ENCODE measurements at places on chromosomes 11 and 22.

- no peak for DNase-seq
Observed at GRCh38 chr11:73795925-73796632, 8.4 kb downstream of the MRPL48 start.

- no peak for DNase-seq
Observed at GRCh38 chr22:21669026-21669425, 3.2 kb downstream of the PPIL2 start.

DNA sequence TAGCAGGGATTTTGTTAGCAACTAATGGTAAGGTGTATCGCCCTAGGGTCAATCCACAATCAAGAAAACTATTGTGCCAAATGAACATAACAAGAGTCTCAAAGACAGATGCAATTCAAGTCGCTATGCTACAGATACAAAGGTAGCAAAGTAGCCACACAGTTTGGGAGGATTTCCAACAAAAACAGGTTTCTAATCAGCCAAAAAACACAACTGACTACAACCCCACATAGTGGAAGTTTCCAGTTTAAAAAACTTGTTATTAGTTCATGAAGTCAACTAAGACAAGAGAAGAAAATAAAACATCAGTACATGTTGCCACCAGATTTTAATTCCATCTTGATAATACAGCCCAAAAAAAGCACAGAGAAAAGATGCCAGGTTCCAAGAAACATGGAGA, 38.0 kb downstream of the MYH9 start:
- DNase-seq: no peak

DNA sequence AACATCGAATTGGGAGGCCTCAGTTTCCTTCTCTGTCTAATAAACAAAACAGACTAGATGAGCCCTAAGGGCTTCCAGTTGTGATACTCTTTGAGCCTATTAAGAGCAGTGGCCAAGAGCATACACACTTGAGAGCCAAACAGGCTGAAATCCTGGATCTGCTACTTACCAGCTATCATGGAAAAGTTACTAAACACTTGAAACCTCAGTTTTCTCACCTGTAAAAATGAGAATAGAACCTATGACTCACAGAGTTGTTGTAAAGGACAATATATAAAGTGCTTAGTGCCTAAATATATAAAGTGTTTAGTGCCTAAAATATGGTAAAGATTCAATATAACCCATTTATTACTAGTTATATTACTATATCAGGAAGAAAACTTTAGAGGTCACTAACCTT, 23.7 kb upstream of the GDPD4 start:
- DNase-seq: no peak

DNA sequence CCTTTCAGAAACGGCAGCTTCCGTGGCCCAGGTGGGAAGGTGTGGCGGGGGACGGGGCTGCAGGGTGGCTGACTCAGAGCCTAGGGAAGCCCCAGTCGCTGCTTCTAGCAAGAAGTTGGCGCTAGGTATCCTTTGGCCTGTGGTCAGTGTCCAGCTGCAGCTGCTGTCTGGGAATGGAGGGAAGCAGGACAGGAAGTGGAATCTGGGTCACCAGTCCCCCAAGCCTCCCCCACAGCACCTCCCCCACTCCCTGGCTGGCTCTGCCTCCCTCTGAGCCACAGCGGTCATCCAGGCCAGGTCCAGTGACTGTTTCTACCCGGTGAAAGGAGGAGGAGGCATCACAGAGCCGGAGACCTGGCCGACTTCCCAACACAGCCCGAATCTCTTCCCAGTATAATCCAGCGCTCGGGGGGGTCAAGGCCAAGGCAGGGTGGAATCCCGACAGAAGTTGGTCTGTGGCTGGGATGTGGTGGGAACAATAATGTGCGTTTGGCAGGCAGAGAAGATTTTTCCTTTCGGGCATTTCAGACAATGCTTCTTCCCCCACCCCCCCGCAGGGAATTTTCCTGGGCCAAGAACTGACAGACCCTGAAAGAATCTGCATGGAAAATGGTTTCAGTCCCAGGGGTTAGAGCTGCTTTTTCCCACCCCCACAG, 45.1 kb downstream of the C11orf96 start:
- no peak for DNase-seq

DNA sequence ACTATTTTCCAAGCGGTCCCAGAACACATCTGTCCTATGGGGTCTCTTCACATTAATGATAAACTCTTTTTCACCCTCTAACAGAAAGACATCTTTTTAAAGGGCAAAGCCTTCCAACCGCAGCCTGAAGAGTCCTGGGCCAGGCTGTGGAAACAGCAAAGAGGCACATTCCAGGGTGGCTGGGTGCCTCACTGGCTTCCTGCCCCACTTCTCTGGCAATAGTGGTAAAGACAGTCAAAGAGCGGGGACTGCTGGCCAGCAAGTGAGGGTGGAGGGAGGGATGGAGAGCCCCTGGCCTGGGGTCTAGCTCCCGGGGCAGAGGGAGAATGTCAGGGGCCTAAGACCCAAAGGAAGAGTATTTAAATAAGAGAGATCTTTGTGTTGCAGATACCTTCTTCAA, 10.2 kb upstream of the CHST1 start:
- DNase-seq: no peak

DNA sequence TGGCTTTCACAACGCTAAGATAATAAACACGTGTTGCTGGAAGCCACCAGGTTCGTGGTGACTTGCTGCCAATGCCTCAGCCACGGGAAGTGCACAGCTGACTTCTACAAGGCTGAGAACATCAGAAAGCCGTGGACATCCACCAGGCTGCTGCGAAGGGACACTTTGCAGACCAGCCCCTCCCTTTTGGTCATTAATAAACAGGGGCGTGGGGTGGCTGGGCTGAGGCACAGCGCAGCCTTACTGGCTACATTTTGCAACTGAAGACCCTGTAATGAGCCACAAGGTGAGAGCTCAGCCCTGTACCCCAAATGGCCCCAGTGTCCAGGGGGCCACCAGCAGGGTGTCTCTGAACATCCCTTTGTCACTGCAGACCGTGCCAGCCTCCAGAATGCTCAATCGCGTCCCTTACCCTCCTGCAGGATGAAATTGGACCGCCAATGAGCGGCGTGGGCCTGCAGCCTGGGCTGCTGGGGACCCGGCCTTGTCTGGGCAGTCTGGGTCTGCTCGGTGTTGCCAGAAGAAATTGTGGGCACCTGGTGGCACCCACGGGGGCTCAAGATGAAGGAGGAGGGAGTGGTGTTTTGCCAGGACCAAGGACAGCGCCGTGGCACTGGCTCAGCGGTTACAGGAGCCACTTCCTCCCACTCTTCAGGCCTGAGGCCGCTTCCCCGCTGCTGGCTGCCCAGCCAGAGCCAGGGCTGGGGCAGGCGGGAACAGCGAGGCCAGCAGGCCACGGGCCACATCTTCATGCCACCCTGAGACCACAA, 181.9 kb downstream of the CTTN start:
- DNase-seq: no peak

DNA sequence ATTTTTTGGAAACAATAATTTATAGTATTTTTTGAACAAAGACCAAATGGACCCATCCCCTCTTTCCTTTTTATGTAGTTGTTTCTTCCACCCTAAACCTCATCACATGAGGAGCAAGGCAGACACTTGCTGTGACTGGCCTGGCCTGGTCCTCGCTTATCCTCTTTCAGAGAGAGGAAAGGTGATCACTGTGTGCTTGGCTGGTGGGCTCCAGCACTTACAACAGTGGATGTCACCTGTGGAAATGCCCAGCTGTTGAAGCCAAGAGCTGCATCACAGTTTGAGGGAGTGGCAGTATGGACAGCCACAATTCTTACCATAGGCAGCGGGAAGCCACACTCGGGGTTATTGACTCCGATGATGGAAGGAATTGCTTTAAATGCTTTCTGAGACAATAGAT, 185.7 kb downstream of the BCR start:
- no peak for DNase-seq

DNA sequence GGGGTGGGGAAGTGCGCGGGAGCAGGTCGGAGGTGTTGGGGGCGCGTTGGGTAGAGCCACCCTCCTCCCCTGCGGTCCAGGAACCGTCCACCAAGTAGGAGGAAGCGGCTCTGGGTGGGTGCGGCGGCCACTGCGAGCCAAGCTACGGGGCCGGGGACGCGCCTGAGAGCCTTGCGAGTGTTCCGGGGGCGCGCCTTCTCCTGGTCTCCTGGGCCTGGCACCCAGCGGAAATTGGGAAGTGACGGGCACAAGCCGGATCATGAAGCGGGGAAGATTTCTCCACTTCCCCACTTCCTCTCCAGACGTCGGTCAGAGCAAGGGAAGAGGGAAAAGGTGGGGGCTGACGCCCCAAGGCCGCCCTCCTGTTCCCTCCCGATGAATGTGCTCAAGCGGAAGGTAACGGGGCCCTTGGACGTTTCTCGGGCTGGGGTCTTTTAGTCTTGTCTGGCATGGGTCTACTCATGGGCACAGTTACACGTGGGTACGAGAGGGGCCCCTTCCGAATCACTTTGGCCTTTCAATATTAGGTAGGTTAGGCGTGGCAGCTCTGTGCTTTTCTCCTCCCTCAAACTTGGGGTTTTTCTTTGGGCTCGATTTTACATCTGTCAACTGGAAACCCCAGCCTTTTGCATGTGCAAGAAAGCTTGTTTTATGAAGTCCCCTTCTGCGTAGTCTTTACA, 865 bp downstream of the RBM14 start:
- no peak for DNase-seq

DNA sequence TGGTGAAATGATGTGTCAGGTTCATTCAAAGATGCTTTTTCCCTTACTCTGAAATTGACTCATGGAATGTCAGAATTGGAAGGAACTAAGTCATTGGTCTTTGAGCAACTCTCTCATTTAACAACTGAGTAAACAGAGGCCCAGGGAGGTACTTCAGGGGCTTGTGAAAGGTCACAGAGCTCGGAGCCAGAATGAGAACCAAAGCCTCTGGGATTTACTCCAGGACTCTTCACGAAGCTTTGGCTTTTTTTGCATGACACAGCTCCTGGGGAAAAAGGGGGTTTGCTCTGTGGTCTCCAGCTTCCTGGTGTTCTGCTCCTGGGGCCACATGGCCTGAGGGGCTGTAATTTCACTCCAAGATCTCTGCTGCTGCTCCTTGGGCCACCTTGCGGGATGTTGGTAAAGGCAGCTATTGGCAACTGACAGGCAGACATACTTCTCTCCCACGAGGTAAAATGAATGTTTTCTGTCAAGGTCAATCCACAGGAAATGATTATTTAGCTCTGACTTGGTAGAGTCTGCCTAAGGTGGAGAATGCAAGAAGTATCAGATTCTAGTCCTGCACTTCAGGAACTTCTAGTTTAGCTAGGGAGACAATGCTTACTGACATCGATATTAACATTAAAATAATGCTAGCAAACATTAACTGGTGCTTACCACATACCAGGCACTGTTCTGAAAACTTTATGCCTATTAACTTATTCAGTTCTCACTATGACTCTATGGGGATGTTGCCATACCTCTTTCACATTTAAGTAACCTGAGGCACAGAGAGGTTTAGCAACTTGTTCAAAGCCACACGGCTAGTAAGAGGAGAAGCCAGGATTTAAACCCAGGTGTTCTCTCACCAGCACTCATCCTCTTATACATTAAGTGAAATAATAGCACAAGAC, 16.1 kb downstream of the PKNOX2 start:
- DNase-seq: no peak

DNA sequence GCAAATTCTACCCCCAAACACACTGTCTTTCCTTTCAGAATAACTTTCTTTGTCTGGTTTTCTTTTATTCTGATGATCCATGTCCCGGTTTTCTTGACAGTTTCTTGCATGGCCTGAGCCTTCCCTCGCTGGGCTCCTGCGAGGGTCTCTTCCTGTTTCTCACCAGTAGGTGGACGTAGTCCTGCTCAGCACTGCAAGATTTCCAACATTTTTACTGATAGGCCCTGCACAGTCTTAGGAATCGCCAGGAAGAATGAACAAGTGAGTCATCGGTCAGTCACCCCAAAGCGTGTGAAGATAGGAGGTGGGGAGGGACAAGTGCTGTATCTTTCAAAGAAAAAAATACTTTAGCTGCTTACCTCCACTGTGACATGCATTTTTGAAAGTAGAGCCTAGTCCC, 16.9 kb upstream of the KIRREL3 start:
- no peak for DNase-seq

GRCh38 chr22:21937041-21937820, 15.4 kb downstream of the PPM1F start:
- no peak for DNase-seq

DNA sequence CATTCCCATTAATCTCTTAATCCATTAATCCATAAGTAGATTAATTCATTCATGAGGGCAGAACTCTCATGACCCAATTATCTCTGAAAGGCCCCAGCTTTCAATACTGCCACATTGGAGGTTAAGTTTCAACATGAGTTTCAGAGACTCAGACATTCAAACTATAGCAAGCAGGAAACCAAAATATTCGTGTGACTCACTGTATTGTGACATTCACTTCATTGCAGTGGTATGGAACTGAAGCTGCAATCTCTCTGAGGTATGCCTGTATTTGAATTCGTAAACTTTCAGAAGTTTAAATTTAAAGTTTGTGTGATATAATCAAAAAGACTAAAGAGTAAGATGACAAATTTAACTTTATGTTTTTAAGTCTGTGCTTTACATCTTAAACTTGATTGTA, 2.9 kb upstream of the OR52J3 start:
- no peak for DNase-seq

DNA sequence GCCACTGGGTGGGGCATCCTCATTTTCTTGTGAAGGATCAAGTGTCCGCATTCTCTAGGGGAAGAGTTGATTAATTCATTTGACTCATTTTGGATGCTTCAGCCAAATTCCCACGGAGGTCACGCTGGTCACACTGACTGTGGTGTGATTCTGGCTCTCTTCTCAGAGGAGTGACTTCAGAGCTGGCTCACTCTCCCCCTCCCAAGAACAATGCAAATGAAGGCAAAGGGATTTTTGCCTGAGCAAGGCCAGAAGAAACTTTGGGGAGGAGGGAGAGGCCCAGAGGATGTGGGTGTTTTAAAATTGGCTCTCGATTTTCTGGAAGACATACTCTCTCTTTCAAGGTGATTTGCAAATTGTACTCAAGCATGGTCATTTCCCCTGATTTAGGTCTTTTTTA, 51.1 kb upstream of the LMO2 start:
- DNase-seq: no peak

GRCh38 chr22:26328221-26328620, 100.8 kb upstream of the ASPHD2 start:
- no peak for DNase-seq

DNA sequence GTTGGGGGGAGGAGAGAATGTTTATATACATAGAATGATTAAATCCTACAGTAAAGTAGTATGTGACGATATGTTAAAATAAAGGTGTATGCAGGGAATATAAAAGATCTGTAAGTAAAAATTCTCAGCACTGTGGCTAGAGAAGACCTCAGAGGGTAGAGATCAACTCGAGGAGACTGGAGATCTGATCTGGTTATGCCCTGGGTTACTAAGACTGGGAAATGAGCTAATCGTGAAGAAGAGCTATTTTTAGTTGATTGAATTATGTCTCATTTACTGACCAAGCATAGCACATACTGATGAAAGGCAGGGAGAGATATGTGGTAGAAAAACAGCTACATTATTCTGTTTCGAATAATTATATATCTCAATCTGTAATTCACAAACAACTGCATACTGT, 42.8 kb upstream of the ALKBH3 start:
- no peak for DNase-seq

GRCh38 chr11:108093128-108093904, 28.1 kb upstream of the ACAT1 start:
- DNase-seq: no peak

- no peak for DNase-seq
Observed at GRCh38 chr11:57260937-57261783, 24.1 kb upstream of the APLNR start.

GRCh38 chr22:41752011-41752970, 48.2 kb upstream of the CCDC134 start:
- DNase-seq: no peak

- no peak for DNase-seq
Observed at GRCh38 chr11:60717956-60718355, 6.6 kb upstream of the MS4A18 start.

- DNase-seq: no peak
Observed at GRCh38 chr22:19767427-19768341, 7.1 kb downstream of the TBX1 start.

- no peak for DNase-seq
Observed at GRCh38 chr22:40401981-40402406, 31.6 kb downstream of the SGSM3 start.
